ENCODE measurements at places on chromosomes 13 and 19.

- no peak for DNase-seq
Observed at GRCh38 chr19:47469719-47470118, 2.0 kb downstream of the SLC8A2 start.

- no peak for DNase-seq
Observed at GRCh38 chr19:21474671-21475181, 30.7 kb upstream of the ZNF429 start.

DNA sequence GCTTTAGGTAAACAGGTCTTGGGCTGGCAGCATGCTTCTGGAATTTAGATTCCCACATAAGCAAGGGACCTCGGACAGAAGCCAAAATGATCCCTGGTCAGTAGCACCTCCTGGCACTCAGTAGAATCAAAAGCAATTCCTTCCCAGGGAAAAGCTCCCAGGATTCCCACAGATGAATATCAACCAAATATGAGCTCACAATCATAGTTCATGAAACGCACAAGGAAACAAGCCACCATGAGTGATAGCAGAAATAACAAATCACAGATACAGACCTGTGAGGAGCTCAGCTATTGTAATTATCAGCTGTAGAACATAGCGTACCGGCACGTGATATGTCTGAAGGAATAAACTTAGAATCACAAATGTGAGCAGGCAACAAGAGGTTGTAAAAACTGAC, 21.8 kb upstream of the PLAUR start:
- no peak for DNase-seq

DNA sequence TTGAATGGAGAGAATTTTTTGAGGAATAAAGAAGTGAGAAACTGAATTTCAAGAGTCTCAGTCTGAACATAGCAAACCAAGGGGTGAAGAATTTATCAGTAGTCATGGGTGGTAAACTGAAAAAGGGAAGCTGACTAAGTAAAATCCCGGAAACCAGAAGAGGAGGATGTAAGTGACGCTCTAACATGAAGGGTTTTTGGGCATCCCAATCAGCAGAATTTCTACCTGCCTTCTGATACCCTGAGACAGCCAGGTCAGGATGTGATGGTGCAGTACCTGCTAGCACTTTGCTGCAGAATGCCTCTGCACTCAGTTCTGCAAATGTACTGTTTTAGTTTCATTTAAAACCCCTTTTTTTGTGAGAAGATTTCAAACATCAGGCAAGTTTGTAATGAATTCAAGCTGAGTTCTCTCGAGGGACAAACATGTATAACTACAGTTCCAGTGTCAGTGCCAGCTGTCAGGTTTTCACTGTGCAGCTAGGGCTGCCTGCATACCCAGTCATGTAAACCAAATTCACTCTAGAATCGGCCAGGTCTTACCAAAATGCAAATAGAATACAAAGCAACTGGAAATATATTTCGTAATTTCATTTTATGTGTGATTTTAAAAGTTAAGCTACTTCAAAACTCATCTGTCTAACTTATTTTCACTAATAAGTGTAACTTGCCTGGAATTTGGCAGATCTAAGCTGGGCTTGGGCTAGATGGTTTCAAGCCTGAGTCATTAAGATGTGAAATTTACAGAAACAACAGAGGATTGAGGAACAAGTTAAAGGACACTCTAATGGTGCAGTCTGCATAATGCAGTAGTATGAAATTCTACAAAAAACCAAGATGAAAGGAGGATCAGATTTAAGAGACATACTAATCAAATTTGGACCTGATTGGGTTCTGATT, 13.8 kb downstream of the METTL21C start:
- no peak for DNase-seq

DNA sequence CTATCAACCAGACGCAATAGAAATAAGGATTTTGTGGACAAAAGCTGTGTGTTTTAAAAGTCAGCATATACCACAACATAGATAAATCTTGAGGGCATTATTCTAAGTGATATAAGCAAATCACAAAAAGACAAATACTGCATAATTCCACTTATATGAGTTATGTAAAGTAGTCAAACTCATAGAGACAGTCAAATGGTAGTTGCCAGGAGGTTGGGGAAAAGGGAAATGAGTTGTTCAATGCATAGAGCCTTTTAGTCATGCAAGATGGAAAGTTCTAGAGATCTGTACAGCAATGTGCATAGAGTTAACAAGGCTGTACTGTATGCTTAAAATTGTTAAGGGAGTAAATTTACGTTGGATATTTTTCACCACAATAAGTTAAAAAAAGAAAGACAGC, 244.7 kb downstream of the DCT start:
- DNase-seq = no peak

DNA sequence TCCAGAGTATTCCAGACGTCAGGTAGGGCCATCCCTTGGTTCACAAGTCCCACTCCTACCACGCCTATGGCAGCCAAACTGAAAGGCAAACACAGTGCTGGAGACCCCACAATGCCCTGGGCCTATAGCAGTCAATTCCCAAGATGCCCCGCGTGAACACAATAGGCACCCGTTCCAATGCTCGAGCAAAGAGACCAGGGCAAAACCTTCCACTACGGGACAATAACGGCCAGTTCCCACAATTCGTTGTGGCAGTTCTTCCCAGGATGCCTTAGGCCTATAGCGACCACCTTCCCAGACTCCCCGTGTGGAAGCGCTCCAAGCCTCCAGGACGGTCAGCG, 538 bp downstream of the ZNF428 start:
- no peak for DNase-seq

DNA sequence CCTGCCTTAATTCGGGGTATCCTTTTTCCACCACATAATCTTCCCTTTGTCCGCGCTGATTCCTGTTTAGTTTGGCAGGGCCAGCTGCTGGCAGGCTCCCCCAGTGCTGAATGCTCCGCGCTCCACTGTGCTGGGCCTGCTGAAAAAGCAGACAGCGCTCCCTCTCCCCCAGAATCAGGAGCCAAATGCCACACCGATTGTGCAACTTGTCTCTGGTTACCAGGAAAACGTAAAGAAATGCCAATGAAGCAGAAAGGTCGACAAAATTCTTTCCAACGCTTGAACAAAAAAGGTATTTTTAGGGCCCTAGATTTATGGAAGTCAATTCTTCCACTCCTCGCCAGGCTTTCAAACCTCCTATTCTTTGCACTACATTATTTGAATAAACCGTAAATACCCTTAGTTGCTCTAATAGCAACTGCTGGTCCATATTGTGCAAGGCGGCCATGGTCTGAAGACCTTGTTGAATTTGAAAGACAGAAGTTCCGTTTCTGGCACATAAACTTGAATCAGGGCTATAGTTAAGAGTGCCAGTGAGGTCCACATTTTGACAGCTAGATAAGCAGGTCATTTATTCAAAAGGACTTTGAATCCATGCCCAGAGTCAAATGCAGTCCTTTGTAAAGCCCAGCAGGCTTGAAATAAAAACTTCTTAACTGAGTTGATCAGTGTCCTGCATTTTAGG, 206.7 kb upstream of the RFC3 start:
- DNase-seq = no peak

DNA sequence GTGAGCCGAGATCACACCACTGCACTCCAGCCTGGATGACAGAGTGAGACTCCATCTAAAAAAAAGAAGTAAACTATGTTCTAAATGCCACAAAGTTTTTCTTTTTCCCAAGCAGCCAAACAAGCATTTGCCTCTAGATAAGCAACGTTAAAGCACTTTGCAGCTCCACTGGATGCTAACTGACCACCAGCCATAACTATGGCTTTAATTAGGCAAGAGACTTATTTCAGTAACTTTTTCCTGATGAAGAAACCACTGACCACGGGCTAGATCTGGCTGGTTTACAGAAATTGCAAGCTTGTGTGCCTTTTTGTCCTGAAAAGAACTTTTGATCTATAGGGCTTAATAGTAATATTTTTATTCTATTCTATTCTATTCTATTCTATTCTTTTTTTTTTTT, 22.1 kb downstream of the CD70 start:
- no peak for DNase-seq

DNA sequence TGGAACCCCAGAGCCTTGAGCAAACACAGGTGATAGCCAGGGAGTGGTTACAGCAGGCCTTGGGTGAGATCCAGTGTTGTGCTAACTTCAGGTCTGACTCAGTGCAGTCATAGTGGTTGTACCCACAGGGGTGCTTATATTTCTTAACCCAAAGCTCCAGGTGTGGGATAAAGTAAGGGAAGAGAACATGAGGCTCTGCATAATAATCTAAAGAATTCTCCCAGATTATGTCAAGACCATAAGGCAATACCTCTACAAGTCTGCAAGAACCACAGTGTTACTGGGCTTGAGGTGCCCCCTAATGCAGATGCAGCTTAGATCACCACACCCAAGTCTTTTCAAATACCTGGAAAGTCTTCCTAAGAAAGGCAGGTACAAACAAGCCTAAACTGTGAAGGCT, 485.4 kb downstream of the RFC3 start:
- DNase-seq = no peak

GRCh38 chr19:13063461-13064091, 39.1 kb downstream of the LYL1 start:
- no peak for DNase-seq

DNA sequence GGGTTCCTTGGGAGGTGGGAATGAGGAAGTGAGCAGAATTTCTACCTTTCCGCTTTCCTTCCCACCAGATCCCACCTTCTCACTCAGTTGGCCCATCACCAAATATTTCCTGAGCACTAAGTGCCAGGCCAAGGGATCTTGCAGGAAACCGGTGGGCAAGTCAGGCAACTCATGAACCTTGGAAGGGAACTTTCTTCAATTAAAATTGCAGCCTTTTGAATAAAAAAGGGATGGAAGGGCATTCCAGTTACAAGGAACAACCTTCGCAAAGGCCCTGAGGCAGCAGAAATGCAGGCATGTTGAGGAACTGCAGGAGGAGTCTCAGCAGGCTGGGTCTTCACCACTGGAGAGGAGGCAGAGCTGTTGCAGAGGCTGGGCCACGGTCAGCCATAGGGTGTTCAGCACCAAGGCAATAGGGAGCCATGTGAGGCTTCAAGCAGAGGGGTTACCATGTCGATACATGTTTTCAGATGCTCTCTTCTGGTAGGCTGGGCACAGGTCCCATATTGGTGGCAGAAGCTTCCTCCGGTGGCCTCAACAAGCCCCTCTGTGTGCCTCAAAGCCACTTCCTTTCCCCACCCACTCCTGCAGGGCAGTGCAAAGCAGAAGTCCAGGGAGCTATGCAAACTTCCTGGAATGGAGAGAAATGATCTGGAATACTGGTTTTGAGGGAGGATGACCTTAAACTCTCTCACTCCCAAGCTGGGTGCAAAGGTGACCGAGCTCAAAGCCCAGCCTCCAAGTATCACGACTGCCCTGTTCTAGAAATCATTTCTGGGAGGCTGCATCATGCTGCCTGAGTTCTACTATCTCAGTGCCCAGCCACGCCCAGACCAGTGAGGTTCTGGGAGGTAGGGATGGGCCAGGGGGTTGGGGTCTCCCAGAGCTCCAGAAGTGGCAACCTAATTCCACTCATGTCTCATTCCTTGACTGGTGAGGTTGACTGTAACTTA, at the start of gene FUT6:
Gene FUT6 (minus strand): TSS at position 638 of the 953 bp plus-strand sequence. CDS start 7,135 bp downstream, outside the sequence.
- DNase-seq = no peak

- no peak for DNase-seq
Observed at GRCh38 chr13:28401303-28402056, 93.4 kb downstream of the FLT1 start.

- no peak for DNase-seq
Observed at GRCh38 chr13:50082426-50083281, 67.4 kb downstream of the KCNRG start.

DNA sequence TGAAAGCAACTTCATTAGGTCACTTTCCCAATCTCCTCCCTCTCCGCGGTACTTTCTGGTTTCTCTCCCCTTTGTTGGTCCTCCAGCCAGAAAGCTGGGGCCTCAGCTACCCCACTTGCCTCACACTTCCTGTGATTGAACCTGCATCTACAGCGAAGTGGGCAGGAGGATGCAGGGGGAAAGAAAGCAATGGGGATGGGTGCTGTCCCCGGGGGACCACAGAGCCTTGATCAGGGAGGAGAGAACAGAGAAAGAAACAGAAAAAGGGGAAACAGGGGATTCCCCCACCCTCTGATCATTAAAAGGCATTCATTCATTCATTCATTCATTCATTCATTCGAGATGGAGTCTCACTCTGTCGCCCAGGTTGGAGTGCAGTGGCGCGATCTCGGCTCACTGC, 74.2 kb downstream of the TRPM4 start:
- no peak for DNase-seq

DNA sequence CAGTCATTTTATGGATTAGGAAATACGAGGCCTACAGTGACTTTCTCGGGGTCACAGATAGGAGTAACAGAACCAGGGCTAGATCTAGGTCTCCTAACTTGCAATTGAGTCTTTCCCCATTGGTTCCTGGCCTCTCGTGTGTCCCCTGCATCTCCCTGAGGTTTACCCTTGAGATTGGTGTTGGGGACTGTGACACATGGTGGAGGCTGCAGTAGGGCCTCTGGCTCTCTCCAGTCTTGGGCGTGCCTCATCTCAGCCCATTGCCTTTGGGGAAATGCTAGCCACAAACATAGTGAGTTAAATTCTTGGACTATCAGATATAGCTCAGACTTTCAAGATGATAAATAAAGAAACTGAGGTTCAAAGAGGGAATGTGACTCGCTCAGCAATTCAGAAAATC, 212.1 kb downstream of the KCNRG start:
- no peak for DNase-seq

DNA sequence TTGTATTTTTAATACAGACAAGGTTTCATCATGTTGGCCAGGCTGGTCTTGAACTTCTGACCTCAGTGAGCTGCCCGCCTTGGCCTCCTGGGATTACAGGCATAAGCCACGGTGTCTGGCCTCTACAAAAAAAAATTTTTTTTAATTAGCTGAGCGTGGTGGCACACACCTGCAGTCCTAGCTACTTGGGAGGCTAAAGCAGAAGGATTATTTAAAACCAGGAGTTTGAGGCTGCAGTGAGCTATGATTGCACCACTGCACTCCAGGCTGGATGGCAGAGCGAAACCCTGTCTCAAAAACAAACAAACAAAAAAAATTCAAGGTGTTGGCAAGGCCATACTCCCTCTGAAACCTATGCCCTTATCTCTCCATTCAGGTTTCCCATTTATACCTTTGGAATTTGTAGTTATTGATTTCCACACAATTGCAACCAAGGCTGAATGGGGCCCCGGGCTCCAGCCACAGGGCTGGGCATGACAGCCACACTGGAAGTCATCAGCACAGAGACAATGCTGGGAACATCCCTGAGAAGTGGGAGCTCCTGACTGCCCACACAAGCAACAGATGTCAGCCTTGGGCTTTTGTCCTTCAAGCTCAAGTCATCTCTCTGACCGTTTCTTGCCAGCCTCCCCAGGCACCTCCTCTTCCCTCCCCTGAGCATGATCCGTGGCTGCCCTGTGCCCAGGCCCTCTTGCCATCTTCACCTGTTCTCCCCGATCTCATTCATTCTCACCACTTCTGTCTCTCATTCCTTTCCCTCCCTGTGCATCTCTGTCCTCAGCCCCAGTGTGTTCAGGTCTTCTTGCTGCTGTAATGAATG, 27.2 kb upstream of the CALM3 start:
- no peak for DNase-seq

DNA sequence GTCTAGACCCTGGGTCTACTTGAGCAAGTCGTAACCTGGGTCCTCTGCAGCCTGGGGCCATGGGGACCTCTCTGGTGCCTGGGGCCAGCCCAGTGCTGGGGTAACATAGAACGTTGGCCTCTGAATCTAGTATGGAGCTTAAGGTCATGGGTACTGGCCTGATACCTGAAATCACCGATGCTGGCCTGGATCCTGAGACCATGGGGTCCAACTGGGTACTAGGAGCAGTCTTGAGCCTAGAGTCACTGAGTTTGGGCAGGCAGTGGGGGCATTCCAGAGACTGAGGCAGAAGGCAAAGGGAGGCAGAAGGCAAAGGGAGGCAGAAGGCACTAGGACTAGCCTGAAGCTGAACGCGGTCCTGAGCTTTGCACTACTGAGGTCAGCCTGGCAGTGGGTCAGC, 1121.1 kb upstream of the PRR20A start:
- no peak for DNase-seq

- no peak for DNase-seq
Observed at GRCh38 chr13:113116206-113116800, 6.3 kb upstream of the F10 start.

Measured in cortex of kidney (tissue), 1 donor.